CD4-positive, alpha-beta T cell treated with Interleukin-17A for 4 hours (primary cell): ENCODE measurements at places on chromosomes 1 and 21.

- DNase-seq = no peak
Observed at GRCh38 chr1:106755682-106756406, 300.6 kb upstream of the PRMT6 start.

DNA sequence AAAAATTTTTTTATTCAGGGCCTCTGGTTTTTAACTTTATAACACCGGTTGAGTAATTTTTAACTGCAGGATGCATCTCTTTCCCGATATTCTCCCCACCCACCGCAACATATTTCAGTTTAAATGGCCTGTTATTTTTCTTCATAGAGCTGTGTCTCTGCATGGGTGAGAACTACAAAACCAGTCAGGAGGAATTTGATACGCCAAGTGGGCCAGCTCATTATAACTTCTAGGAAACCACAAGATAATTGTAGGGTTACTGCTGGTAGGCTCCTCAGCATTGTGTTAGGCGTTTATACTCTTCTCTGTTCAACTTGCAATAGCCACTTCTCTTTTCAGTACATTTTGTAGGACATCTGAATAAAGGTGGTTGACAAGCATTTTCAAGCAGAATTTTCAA is 169.7 kb downstream of the PBX1 start:
- DNase-seq = no peak

DNA sequence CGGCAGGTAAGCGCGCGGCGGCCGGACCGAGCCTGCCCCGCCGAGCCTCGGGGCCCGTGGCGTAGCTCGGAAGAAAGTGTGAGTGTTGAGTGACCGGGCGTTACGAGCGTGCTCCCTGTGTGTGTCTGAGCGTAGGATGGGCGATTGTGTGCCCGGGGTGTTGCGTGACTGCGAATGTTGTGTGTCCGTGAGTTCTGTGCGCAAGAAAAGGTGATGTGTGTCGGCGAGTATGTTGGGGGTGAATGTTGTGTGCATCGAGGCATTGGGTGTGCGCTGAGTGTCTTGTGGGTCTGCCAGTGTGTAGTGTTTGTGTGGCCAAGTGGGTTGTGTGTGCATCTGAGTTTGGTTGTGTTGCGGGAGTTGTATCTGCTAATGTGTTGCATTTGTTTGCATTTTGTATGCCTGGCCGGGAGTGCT is 398 bp downstream of the PTPRU start:
- DNase-seq = no peak

DNA sequence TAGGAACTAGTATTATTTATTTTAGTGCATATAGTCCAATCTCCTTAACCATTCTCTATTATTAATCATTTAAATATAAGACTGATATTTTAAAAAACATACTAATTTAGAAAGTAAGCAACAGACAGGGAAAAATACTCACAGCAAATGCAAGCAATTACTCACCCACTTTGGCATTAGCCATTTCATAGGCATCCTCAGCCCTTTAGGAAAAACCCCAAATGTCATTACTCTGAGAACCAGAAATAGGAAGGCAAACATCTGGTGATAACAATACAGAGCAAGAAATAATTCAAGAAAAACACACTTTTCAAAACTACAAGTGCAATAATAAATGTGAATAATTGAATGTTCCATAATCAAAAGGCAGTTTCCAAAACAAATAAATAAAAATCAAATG is 545.1 kb downstream of the PLPP3 start:
- DNase-seq = no peak

- no peak for DNase-seq
Observed at GRCh38 chr1:51877434-51878307, 856 bp downstream of the NRDC start.

DNA sequence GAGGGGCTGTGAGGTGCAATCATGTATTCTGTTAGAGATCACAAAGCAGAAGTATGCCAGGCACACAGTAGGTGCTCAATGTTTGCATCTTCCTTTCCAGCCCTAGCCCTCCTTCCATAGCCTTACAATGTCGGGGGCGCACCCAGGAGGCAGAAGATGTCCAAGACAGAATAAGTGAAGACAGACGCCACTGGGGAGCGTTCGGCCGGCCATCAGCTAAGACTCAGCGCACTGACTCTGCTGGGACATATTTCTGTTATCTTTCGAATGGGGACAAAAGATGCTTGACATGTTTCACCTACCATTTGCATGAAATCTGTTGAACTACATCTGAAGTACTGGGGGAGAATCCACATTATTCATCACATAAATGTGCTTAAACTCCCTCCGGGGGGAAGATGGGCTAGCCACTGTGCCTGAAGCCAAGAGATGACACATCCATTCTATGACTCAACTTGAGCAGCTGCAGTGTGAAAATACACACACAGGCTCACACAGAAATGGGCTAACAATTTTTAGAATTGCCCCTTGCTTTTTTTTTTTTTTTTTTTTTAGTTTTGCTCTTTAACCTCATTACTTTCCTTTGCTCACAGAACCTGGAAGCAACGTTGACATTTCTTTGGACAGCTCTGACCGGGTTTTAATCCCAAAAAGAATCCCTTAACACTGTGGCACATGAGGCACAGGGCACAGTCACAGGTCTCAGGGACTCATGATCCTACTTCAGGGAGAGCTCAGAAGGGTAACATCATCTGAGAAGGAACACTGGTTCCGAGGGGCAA is 7.9 kb downstream of the TIAM1 start:
- peak; percentile 33 for DNase-seq

DNA sequence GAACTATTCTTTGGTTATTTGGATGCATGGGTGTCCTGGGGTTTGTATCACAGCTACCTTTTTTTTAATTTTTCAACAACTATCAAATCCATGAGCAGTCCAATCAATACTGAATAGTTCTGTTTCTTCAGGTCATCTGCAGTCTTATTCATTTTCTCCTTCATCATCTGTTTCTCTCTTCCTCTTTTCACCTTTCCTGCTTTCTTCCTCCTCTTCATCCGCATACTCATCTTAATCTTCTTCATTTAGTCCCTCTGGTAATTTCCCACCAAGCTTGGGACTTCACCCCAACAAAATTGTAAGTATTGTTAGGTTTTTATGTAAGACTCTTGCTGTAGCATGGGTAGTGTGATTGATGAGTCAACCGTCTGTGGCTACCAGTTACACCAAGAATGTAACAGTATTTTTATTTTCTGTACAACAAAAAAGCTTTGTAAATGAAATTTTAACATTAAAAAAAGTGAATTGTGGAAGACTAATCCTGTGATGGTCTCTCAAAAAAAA is 184.1 kb upstream of the RNPC3 start:
- DNase-seq = no peak

- DNase-seq = no peak
Observed at GRCh38 chr1:192524223-192524622, 51.4 kb upstream of the RGS1 start.

- no peak for DNase-seq
Observed at GRCh38 chr1:51750729-51751128, 127.8 kb downstream of the NRDC start.

DNA sequence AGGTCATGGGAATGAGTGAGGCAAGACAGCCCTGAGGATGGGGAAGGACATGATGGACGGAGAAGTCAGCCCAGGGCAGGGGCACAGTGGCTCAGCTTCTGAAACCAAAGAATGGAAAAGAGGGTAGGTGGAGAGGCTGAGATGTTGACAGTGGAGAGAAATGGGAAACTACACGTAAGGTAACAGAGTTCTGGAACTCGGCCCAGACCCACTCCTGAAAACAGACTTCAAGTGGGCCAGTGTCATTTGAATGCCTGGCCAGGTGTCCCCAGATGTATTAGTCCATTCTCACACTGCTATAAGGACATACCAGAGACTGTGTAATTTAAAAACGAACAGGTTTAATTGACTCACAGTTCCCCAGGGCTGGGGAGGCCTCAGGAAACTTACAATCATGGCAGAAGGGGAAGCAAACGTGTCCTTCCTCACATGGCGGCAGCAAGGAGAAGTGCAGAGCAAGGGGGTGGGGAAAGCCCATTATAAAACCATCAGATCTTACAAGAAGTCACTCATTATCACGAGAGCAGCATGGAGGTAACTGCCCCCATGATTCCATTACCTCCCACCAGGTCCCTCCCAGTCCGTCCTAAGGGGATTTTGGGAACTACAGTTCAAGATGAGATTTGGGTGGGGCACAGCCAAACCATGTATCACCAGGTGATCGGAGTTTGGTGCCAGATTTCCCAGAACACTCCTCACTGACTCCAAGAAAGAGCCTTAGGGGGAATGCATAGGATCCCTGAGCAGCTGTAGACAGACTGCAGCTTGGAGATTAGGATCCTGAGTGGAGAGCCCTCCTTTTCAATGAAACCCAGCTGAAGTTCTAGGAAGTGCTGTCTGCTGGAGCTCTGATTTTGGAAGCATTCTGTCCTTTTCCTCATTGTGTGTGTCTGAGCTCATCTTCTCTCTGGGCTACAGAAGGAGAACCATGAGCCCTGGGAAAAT is 40.3 kb downstream of the FHAD1 start:
- DNase-seq = no peak

DNA sequence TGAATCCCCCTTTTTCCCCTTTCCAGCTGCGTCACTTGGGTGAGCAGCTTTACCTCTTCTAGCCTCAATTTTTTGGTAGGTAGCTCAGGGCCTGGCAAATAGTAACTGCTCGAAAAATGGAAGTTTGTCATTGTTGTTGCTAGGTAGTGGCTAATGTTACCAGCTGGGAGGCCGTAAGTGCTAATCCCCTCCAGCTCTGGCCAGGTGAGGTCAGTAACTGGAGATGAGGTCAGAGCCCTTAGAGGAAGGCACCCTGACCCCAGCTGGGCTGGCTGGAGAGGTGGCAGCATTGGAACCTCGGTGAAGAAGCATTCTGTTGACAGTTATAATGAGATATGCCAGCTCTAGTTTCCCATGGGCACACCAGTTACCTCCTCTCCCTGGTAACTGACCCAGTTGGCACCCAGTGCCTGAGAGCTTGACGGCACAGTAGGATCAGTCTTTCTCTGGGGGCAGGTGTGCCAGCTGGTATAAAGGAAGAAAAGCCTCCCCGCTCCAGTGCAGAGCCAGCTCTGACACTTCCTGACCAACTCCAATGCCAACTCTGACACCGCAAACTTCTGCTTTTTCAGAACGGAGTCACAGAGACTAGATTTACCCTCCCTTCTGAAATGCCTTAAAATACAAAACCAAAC is 35.0 kb upstream of the SLC2A1 start:
- no peak for DNase-seq

GRCh38 chr1:112515311-112516009 is 6.7 kb downstream of the WNT2B start:
- DNase-seq = no peak

- DNase-seq = no peak
Observed at GRCh38 chr1:26579681-26580111, 50.1 kb downstream of the RPS6KA1 start.

GRCh38 chr1:151511636-151512215 is 539 bp downstream of the CGN start:
- DNase-seq = peak; percentile 49

DNA sequence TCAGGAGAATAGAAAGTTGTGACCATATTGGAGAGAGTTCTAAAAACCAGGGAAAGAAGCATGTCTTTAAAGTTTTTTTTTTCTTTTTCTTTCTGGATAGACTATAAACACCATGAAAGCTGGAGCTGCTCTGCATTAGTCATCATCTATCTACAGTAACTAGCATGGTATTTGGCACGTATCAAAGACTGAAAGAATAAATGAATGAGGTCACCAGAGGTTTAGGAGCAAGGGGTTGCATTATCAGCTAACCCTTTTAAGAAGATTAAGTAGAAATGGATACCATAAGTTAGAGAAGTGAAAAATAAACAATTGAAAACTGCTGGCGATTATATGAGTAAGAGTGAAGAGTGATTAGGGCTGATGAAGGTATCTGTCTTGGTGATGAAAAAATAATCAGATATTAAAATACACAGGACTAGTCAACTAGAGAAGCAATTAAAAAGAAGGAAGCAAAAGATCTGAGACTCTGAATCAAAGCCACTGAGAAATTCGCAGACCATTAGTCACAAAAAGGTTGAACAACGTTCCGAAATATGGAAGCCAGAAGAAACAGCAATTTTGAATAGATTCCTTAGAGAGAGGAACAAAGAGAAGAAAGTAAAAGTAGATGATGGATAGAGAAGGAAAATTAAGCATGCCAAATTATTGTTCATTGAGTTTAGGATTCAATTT is 536.4 kb downstream of the DPYD start:
- DNase-seq = no peak

GRCh38 chr1:29809446-29810120 is 573.3 kb downstream of the PTPRU start:
- no peak for DNase-seq

- no peak for DNase-seq
Observed at GRCh38 chr1:236132420-236133046, 9.8 kb upstream of the GPR137B start.

- DNase-seq = no peak
Observed at GRCh38 chr21:21290751-21291150, 292.5 kb downstream of the NCAM2 start.

DNA sequence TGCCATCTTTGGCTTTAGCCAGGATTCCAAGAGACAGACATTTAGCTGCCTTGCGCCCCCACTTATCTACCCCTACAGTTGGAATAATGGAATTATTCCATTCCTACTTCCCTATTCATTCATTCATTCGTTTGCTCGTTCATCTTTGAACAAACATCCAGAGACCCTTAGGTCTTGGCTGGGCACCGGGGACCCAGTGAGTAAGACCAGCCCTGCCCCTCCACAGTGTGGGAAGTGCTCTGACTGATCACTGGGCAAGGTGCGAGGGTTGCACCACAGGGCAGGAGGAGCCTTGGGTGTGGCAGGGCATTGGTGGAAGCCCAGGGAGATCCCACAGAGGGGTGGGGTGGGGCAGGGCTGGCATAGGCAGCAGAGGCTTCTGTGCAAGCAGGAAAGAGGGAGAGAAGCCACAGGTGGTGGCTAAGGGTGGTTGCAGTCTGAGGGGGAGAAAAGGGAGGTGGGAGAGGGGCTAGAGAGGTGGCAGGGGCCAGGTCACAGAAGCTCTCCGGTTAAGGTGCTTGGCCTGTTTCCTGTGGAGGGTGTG is 35.0 kb upstream of the TMEM61 start:
- DNase-seq = no peak

DNA sequence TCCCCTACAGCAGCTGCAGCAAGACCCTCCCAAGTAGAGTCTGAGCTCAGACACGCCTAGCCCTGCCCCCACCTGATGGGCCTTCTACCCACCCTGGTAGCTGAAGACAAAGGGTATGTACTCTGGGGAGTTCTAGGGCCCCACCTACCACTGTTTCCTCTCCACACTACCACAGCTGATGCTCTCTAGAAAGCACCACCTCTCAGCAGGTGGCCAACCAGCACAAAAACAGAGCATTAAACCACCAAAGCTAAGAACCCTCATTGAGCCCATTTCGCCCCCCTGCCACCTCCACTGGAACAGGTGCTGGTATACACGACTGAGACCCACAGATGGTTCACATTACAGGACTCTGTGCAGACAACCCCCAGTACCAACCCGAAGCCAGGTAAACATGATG is 258.9 kb downstream of the SETD4 start:
- DNase-seq = no peak

- DNase-seq = no peak
Observed at GRCh38 chr1:155186794-155187455, 13.3 kb downstream of the TRIM46 start.

GRCh38 chr1:175889848-175890247 is 146.5 kb upstream of the TNR start:
- no peak for DNase-seq

DNA sequence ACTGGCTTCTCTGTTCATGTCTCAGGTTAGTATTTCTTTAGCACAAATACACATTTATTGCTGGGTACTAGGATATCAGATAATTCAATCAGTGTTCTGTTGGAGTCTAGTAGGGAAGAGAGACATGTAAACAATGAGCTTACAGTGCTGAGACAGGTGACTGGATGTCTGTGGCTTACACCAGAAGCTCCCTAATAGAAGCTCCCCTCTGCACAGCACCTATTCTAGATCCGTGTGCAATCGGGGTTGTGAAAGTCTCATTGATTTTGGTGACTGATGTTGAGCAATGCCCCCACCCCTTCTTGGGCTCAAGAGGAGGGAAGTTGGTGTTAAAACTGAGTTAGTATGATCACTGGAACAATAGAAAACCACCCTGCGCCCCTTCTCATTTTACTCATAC is 279.2 kb downstream of the RPS6KC1 start:
- no peak for DNase-seq
